ENCODE measurements at places on chromosomes 7 and 10.

GRCh38 chr10:3951993-3952392 lies 167.0 kb upstream of the KLF6 start:
- DNase-seq = no peak

DNA sequence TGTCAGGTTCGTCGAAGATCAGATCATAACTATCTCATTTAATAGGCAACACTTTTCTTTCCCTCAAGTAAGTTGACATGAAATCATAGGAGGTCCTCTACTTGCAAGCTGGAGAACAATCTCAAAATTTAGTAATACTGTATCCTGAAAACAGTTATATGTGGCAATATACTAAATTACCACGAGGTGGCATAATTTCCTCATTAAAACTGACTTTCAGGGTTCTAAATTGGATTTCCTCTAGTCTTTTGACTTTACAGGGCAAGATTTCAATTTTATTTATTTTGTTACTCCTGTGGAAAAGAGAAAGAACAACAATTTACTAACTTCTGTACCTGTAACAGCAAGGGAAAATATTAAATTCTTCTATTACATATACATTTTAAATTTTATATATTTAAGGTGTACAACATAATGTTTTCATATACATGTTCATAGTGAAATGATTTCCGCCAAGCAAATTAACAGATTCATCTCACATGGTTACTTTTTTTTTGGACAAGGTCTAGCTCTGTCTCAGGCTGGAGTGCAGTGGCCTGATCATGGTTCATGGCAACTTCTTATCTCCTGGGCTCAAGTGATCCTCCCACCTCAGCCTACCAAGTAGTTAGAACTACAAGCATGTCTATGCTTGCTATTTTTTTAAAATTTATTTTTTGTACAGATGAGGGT lies 53.4 kb upstream of the CYP2C18 start:
- DNase-seq = no peak

DNA sequence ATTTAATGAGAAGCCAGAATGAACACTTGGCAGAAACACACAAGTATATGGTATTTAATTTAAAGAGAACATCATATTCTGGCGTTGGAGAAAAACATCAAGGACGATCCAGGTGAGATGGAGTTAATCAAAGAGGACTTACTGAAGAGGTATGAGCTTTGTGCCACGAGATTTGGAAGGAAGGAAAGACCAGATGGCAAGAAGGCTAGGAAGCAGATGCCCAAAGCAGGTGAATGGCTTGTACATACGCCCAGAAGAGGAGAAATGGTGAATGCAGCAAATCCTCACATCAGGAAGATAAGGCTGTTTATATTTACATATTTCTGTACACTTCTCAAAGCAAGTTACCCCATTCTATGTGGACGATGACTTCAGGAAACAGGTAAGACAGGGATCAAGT lies 163.9 kb upstream of the PLXNA4 start:
- DNase-seq = no peak

- DNase-seq = no peak
Measured at GRCh38 chr10:38016354-38016753, 5.9 kb downstream of the ZNF33A start.

- DNase-seq = no peak
Measured at GRCh38 chr10:113214331-113214730, 264.3 kb downstream of the TCF7L2 start.

DNA sequence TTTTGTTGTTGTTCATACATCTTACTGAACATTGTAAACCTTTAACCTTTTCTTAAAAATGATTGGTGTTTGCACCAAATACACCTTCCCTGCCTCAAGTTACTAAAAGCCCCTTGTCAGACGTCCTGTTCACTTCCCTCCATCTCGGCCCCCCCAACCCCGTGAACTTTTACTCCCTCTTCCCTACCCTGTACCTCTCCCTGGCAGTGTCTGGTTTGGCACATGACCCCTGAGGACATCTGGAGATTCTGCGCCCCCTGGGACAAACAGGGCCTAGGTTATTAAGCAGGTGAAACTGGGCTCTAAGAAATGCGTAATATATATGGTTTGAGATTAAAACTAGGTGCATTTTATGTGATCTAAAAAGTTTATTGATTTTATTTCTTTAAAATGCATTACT lies 1.4 kb downstream of the PPP2R2D start:
- DNase-seq = no peak

GRCh38 chr10:123402656-123403055 lies 248.5 kb downstream of the BUB3 start:
- DNase-seq = no peak

DNA sequence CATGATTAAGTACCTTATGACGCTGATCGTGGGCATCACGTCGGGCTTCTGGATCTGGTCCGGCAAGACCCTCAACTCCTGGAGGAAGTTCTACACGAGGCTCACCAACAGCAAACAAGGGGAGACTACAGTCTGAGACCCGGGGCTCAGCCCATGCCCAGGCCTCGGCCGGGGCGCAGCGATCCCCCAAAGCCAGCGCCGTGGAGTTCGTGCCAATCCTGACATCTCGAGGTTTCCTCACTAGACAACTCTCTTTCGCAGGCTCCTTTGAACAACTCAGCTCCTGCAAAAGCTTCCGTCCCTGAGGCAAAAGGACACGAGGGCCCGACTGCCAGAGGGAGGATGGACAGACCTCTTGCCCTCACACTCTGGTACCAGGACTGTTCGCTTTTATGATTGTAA lies 2.5 kb downstream of the FZD1 start:
- no peak for DNase-seq
